K562 (cell line): ENCODE measurements at places on chromosomes 1 and 21. TPM values are rescaled to one million over a fixed set of nuclear protein-coding genes. Genes with fewer than 3 reads are reported as not detected.
A peak's percentile ranks its signal among the peaks of the same experiment; 100 is the strongest.

Gene ESRRG
- not detected in 2 replicates for polyA plus RNA-seq

Gene LRRC7
- 0.56 and 0.62 TPM in 2 replicates for polyA plus RNA-seq

Gene GNB1
- 147 and 159 TPM in 2 replicates for polyA plus RNA-seq

Gene RGS16
- 0.53 and 0.66 TPM in 2 replicates for polyA plus RNA-seq

Gene SLC44A5
- 3.2 and 4.1 TPM in 2 replicates for polyA plus RNA-seq

Gene S100A2
- polyA plus RNA-seq: 0.38 and 0.44 TPM in 2 replicates

- no peak for DNase-seq
- H3K27ac ChIP-seq: no peak overlapping the region
- no peak overlapping the region for H3K4me3 ChIP-seq
- no peaks in the 10 kb centered on the region for H3K27me3 ChIP-seq
- H3K36me3 ChIP-seq: peaks cover 38% of the 10 kb centered on the region; the same call in 1 of the 3 replicates
These were observed 13.7 kb downstream of the SKI start for GRCh38 chr1:2241820-2242219.

GRCh38 chr1:110428946-110429345 lies 21.5 kb upstream of the LAMTOR5 start:
- H3K36me3 ChIP-seq: no peaks in the 10 kb centered on the region
- no peak overlapping the region for H3K4me3 ChIP-seq
- H3K4me1 ChIP-seq: peaks cover 12% of the 10 kb centered on the region; the same call in 2 of the 3 replicates
- H3K27me3 ChIP-seq: peaks cover 33% of the 10 kb centered on the region
- DNase-seq: no peak

GRCh38 chr21:33481314-33481943 lies 1.7 kb upstream of the TMEM50B start:
- no peak overlapping the region for H3K27ac ChIP-seq
- DNase-seq: no peak
- no peak overlapping the region for H3K4me3 ChIP-seq

- no peak overlapping the region for H3K27ac ChIP-seq
- H3K27me3 ChIP-seq: no peaks in the 10 kb centered on the region
- no peak for DNase-seq
- H3K36me3 ChIP-seq: no peaks in the 10 kb centered on the region
- H3K4me1 ChIP-seq: no peaks in the 10 kb centered on the region
These were observed 147.8 kb upstream of the PRMT6 start for GRCh38 chr1:106908689-106909088.

GRCh38 chr1:29671446-29672356 lies 435.4 kb downstream of the PTPRU start:
- no peak overlapping the region for H3K4me3 ChIP-seq
- H3K27ac ChIP-seq: no peak overlapping the region
- H3K27me3 ChIP-seq: peaks cover 3% of the 10 kb centered on the region; the same call in 1 of the 3 replicates
- H3K4me1 ChIP-seq: no peaks in the 10 kb centered on the region
- no peaks in the 10 kb centered on the region for H3K36me3 ChIP-seq

GRCh38 chr1:181061891-181062835 lies 26.3 kb upstream of the IER5 start:
- H3K36me3 ChIP-seq: no peaks in the 10 kb centered on the region
- H3K27me3 ChIP-seq: 0 out of 2 replicates have a peak, but pooled peaks cover 12% of the 10 kb centered on the region

DNA sequence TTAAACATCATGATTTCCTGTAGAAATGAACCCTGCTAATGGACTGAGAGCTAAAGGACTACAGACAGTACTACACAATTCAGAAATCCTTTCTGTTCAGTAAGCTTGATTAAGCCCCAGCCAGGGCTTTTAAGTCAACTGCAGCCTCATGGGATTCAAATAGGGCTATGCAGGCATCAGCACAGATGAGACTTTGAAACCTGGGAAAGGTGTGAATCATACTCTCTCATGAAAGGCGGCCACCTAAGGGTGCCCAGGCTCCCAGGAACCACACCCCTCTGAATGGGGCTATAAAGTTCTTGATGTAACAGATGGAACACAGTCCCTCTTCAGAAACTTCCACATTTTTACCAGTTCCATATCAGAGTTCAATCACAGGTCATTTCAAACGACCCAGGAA lies 7.6 kb downstream of the SIPA1L2 start:
- no peak overlapping the region for H3K4me3 ChIP-seq
- DNase-seq: no peak
- H3K36me3 ChIP-seq: no peaks in the 10 kb centered on the region

DNA sequence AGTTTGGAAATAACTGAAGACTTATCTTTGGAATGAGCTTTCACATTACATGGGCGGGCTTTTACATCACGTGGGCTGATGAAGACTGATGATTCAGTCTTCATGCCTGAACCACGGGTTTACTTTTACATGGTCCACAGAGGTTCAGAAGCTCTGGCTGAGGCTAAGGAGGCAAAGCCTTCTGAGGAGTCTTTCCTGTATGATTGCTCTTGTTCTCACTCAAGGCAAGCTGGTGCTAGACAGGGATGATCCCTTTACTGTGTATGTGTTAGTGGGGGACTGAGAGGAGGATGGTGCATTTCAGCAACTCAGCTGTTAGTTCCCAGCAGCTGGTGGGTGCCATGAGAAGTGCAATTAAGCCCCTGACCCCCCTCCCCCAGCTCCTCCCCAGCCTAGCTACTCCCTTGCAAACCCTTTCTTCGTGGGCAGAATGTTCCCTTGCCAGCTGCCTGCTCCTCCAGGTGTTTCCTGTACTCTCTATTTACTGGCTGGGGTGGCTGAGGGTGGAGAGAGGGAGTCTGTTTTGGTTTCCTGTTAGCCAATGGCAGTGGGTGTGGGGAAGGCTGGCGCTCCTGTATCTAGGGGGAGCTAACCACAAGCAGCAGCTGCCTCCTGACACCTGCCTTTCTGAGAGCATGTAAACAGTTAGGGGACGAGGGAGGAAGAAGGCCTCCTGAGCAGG lies 15.4 kb downstream of the BTG2 start:
- H3K27ac ChIP-seq: no peak overlapping the region
- no peaks in the 10 kb centered on the region for H3K36me3 ChIP-seq
- no peak overlapping the region for H3K4me3 ChIP-seq
- peak; percentile 62 for DNase-seq
- H3K4me1 ChIP-seq: peaks cover 47% of the 10 kb centered on the region
